Esophagus mucosa (tissue), 1 donor: ENCODE measurements at places on chromosomes 11 and 22. TPM values are rescaled to one million over a fixed set of nuclear protein-coding genes. Genes with fewer than 3 reads are reported as not detected.
A peak's percentile ranks its signal among the peaks of the same experiment; 100 is the strongest.

The GPHA2 gene
- not detected for total RNA-seq

The RTN3 gene
- total RNA-seq = 49.3 TPM

The KLHL35 gene
- 0.84 TPM for total RNA-seq

The PAK1 gene
- 29.2 TPM for total RNA-seq

DNA sequence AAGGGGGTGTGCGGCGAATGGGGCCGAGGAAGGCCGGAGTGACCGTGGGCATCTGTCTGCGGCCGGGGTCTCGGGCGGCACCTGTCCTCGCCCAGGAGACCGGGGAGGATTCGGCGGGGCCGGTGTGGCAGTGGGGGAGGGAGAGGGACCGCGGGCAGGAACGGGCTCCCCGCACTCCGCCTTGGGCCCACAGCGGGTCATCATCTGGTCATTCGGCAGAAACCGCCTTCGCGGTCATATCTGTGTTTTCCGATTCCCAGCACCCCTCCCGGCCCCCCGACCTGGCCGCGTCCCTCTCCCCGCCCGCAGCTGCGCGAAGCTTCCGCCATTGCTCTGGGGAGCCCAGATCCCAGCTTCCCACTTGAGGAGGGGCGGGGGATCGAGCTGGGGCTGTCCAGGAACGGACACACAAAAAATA, 824 bp upstream of the CBX6 start:
- no peak for ATAC-seq

DNA sequence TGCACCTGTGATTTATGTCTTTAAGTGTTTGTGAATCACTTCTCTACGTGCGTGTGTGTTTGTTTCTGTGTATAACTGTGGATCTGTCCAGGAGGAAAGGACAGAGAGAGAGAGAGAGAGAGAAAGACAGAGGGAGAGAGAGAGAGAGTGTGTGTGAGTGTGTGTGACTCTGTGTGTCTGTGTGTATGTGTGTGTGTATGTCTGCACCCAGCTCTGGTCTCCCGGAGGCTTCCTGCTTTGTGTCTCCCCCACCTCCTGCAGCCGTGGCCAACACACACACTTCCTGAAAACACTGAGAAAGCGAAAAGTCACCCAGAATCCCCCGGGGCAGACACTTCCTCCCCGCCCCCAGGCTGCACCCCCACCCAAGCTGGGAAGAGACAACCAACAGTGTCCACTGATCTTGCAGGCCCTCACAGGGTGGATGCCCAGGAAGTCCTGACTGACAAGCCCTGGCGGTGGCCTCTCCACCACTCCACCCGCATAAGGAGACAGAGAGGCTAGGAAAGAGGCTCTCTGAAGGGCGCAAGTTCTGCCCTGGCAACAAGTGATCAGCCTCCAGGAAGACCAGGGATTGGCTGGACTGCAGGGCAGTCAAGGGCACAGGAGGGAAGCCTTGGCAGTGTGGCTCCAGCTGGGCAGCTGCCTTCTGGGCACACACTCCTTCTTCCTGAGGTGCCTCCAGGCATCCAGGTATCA, 30.0 kb downstream of the ARAP1 start:
- peak; percentile 81 for ATAC-seq

DNA sequence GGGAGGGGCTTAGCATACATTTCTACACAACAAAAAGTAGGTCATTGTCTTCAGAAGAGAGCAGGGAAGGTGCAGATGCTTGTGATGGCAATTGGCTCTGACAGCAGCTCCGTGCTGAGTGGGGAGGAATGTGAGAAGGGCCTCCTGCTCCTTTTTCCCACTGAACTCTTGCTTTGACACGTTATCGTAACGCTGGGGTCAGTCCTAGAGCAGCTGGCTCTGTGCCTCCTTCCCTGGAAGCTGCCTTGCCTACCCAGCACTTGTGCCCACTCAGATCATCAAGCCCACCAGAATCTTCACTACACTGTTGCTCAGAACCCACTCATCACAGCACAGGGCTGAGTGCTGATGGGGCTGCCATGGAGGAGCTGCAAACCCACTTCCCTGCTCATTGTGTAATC, 14.9 kb upstream of the NAV2 start:
- ATAC-seq = no peak

GRCh38 chr11:29135504-29135903, 881.3 kb downstream of the KCNA4 start:
- ATAC-seq = no peak

- no peak for ATAC-seq
Observed at GRCh38 chr11:1656061-1656441, 26.5 kb downstream of the KRTAP5-5 start.

GRCh38 chr11:8739309-8739793, 56.8 kb downstream of the RPL27A start:
- no peak for ATAC-seq

GRCh38 chr11:10604340-10604748, 35.9 kb upstream of the LYVE1 start:
- ATAC-seq = peak; percentile 71

- peak; percentile 33 for ATAC-seq
Observed at GRCh38 chr11:13983081-13983751, 20.7 kb downstream of the SPON1 start.

- ATAC-seq = peak; percentile 68
Observed at GRCh38 chr11:73152861-73153483, 10.9 kb upstream of the FCHSD2 start.

- no peak for ATAC-seq
Observed at GRCh38 chr11:123308077-123308476, 113.0 kb upstream of the CLMP start.

DNA sequence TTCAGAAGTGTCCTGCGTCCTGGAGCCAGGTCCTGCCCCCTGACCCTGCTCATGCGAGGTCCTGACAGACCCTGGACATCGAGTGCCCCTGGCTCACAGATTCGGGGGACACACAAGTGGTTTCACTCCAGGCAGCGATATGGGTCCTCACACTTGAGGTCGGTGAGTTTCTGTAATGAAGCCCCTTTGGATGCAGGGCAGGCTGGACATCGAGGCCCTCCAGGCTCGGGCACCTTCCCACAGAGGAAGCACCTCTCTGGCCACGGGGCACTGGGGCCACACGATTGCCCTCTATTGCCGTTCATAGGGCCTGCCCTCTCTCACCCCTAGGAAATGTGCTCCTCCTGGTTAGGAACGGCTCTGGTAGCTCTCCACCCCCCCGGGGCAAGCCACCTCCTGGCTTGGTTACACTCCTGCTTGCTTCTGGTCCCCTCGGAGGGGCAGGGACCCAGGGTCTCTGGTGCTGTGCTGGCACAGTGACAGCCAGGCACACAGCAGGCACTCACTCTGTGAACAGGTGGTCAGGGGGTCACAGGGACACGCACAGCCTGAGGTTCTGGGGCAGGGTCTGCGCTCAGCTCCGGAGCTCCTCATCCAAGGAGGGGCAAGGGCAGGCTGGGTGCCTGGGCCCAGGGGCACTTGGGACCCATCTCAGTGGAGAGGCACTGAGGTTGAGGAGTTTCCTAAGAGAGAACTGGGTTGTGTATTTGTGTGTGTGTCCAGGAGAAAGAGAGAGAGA, 907.7 kb downstream of the BRD1 start:
- ATAC-seq = no peak

DNA sequence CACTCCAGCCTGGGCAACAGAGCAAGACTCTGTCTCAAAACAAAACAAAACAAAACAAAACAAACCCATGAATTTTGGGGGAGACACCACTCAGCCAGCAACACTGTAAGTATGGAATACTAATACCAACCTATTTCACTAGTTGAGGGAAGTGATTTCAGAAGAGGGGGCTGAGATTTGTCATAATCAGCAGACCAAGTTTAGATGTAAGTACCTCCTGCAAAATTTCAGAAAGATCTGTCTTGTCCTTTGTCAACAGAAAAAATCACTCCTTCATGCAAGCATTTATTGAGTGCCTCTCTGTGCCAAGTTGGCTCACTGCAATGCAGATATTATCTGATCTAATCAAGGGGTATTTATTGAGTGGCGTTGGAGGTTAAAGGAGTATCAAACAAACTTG, 23.4 kb upstream of the ADA2 start:
- ATAC-seq = no peak

- ATAC-seq = no peak
Observed at GRCh38 chr11:61647529-61647928, 32.7 kb upstream of the DAGLA start.

GRCh38 chr22:25853501-25854284, 111.7 kb downstream of the MYO18B start:
- no peak for ATAC-seq

DNA sequence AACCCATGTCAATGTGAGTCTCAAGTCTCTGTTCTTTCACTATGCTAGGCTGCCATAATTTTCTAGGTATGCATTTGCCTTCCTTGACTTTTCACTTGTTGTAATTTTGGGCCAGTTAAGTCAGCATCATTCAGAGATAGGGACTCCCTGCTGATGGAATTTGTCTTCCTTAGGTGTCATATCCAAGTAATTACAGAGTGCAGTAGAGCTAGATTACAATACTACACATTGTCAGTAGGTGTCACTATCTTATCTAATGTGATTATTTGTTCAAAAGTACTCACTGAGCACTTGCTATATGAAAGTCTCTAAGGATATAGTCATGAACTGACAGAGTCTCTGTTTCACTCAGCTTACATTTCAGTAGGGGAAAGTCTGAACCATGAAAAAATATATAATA, 25.0 kb upstream of the SYN3 start:
- no peak for ATAC-seq

DNA sequence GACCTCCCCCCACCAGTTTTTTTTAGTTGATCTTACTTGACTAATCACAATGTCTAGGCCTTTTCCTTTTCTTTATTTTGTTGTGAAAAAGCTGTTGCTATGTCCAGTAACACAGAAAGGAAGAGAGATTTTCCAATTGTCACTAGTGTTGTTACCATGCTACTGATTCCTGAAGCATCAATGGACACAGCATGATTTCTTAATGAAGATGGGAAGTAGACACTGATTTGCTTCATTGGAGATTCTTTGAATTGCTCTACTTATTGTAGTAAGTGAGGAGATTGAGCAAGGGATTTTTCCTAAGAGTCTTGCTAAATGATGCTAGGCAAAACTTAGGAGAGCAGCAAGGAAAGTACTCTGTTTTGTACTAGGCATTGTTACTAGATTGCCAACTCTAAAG, 4.6 kb downstream of the AASDHPPT start:
- ATAC-seq = no peak

GRCh38 chr22:24271386-24271854, 789 bp downstream of the SPECC1L start:
- ATAC-seq = no peak

DNA sequence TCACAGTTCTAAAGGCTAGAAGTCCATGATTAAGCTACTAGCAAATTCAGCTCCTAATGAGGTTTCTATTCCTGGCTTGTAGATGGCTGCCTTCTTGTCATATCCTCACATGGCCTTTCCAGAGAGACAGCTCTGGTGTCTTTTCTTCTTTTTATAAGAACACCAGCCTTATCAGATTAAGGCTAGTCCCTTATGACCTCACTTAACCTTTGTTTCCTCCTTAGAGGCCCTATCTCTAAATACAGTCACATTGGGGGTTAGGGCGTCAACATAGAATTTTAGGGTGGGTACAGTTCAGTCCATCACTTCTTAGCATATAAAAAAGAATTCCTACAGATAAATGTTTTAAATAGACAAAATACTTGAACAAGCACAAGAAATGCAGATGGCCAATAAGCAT, 18.2 kb upstream of the CLPB start:
- ATAC-seq = no peak

GRCh38 chr11:20605602-20606091, 6.2 kb downstream of the SLC6A5 start:
- ATAC-seq = no peak
